ENCODE measurements at places on chromosomes 7 and 10.

- DNase-seq: peak; percentile 13
Measured at GRCh38 chr7:128863433-128863989, 855 bp downstream of the ATP6V1F start.

- no peak for DNase-seq
Measured at GRCh38 chr7:137977173-137977572, 24.7 kb downstream of the CREB3L2 start.

DNA sequence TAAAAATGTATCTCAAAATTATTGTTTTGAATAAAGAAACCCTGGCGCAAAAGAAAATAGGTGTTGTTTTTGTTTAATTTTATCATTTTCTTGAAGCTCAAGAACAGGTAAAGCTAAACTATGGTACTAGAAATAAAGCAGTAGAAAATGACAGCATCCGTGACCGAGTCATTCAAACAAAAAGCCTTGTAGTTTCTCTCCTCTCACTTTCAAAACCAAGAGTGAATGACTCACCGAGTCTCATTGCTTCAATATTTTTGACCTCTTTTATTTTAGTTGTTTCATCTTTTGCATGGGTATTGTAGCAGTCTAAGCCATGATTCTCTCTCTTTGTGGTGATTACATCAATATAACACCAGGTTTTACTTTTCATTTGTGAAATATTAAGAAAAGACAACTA, 396.5 kb downstream of the POM121L12 start:
- no peak for DNase-seq

GRCh38 chr7:158468181-158468580, 119.4 kb downstream of the PTPRN2 start:
- DNase-seq: no peak

- DNase-seq: no peak
Measured at GRCh38 chr10:31977440-31978155, 49.0 kb upstream of the ARHGAP12 start.

DNA sequence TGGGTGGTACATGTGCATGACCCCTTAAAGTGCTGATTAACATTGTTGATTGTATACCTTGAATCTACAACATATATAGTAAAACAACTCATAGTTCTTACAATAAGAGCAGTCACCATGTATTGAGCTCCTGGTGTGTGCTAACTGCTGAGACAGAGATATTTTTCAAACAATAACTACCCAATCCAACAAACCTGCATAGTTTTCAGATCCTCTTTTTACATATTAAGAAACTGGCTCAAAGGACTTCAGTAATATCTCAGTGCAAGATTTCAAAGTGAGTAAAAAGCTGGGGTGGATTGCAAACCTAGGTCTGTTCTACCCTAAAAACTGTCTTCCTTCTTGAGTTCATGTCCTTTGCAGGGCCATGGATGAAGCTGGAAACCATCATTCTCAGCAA, 272.2 kb downstream of the SNX13 start:
- DNase-seq: no peak

DNA sequence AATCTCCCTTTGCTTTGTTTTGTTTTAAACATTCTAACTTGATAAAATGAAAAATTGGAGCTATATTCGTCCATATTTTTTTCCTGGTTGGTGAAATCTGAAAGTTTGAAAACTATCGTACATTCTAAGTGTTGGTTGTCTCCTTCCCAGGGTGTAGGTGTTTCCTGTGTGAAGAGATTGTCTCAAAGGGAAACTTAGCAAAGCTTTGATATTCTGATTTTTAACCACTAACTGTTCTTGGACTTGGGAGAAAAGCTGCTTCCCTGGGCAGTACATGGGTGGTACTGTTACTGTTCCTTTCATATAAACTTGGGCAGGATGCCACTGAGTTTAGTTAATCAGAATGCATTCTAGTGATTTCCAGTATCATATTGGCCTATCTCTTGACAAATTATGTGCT, 253.5 kb upstream of the LRGUK start:
- DNase-seq: no peak

Data from stimulated activated CD4-positive, alpha-beta T cell treated with anti-CD3 and anti-CD28 coated beads, Interleukin-4, amount 100 ng/mL, for 4 hours (primary cell).